Erythroblast (primary cell): ENCODE measurements at places on chromosomes 5 and 9.
A peak's percentile ranks its signal among the peaks of the same experiment; 100 is the strongest.

GRCh38 chr9:129981180-129981907 is 61.6 kb downstream of the FNBP1 start:
- no peak for DNase-seq

- no peak for DNase-seq
Observed at GRCh38 chr9:27653957-27654356, 80.7 kb upstream of the C9orf72 start.

- peak; percentile 16 for DNase-seq
Observed at GRCh38 chr5:73945505-73945904, 319.5 kb downstream of the ARHGEF28 start.

DNA sequence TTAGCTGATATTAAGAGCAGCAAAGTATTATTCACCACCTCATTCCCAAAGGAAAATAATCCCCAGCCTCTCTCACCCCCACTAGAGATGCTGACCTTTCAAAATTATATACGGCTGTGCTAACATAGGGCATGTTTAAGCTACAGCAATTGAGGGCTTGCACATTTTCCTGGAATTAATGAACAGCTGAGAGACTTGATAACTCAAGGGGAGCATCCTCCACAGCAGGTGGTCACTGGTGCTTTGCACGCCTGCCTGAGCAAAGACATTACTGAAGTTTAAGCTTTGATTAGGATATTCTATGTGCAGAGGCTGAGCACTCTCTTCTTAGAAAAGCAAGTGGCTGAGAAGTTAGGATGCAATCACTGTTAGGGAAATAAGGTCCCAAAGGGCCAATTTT is 230.9 kb downstream of the FAM114A2 start:
- DNase-seq = no peak

DNA sequence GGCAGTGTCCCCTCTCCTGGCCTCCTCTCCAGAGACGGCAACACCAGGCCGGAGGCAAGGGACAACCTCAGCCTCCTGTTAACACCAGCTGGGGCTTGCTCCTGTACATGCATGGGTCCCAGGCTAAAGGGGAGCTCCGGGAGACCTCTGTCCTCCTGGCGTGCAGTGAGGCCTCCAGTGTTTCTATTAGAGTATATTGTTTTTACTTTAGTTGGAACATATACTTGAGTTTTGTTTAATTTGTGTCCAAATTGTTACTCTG is 12.0 kb upstream of the IRX2 start:
- no peak for DNase-seq

- no peak for DNase-seq
Observed at GRCh38 chr9:116405321-116405720, 251.7 kb downstream of the PAPPA start.

- no peak for DNase-seq
Observed at GRCh38 chr5:16033187-16033925, 146.2 kb downstream of the MARCHF11 start.

- no peak for DNase-seq
Observed at GRCh38 chr5:160626322-160626721, 204.7 kb downstream of the PTTG1 start.

DNA sequence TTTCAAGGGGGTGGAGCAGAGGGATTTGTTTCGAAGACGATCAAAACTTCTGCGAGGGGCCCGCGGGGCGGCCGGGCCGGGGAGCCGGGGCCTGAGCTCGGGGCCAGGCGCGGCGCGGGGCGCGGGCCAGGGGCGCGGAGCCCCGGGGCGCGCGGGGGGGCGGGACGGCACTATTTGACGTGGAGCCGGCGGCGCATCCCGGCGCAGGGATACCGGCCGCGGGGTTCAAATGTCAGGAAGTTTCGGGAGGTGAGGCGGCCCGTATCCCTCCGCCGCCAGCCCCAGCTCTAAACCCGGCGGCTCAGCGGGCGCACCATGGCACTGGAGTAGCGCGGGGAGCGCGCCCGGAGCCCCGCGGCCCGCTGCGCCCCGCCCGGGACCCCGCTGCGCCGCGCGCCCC is at the start of gene LMX1B:
LMX1B (plus strand) TSS at position 278 of the 400 bp plus-strand sequence. CDS start 522 bp downstream, outside the sequence.
- peak; percentile 15 for DNase-seq

GRCh38 chr5:149775785-149776184 is 45.7 kb downstream of the PPARGC1B start:
- peak; percentile 69 for DNase-seq

DNA sequence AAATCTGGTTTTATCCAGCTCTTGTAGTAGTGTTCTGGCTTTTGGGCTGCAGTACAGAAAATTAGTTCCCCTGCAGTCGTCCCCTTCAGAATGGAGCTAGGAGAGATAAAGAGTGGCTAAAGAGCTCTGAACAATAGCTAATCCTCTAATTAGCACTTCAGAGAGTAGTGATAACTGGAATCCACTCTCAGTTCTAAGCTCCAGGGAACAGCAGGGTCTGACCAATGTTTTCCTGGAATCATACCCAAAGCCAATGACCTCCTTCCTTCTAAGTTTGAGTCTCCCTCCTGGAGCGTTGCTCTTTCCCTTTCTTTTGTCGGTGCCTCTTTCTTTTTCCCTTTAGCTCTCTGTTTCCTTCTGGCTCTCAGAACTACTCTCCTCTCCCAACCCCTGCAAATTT is 47.4 kb downstream of the MFAP3 start:
- DNase-seq = no peak
